ELF-1 (cell line): ENCODE measurements at places on chromosomes 7 and 10.

DNA sequence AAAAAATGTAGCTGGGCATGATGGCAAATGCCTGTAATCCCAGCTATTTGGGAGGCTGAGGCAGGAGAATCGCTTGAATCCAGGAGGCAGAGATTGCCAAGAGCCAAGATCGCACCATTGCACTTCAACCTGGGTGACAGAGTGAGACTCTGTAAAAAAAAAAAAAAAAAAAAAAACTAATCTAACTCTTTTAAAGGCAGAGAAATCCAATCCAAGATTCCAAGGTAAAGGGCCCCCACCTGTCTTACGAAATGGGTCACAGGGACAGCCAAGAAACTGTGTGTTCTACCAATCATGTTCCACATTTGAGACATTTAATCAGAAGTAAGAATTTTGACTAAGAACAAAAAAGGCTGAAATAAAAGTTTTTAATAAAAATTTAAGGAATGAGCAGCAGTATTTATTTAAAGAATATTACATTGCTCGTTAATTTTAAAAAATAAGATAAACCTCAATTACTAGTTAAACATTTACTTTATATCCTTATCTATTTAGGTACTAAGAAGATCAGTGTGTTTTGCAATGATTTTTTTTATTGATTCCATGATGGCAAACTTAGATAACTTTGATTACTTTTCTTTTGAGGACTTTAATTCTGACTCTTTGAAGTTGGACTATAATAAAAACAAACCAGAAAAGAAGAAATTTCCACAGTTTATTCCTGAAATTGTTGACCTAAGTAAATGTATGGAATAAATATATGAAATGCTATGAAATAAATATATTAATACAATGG lies 6.7 kb upstream of the OAT start:
- no peak for DNase-seq

GRCh38 chr7:40354711-40355110 lies 219.9 kb downstream of the SUGCT start:
- DNase-seq, result no peak

DNA sequence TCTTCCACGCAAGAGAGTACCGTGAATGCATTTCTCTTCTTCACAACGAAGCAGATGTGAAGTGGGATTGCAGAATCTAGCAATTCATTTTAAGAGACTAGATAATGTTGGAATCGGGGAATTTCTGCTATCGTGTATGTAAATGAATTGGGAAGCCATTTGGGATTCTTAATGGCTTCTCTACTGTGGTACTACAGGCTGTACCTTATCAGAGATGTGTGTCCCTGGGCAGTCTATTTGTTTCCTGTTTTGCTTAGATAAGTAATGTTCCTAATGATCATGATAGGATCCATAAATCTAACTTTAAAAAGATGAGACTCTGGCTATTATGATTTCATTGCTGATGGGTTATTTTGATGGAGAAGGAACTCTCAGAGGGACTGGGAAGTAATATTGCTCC lies 320.6 kb downstream of the REEP3 start:
- no peak for DNase-seq

- DNase-seq, result no peak
Observed at GRCh38 chr7:69640216-69640615, 41.9 kb downstream of the AUTS2 start.

- no peak for DNase-seq
Observed at GRCh38 chr10:132784866-132785722, 853 bp downstream of the NKX6-2 start.

GRCh38 chr7:32061346-32061745 lies 8.9 kb downstream of the PDE1C start:
- no peak for DNase-seq

DNA sequence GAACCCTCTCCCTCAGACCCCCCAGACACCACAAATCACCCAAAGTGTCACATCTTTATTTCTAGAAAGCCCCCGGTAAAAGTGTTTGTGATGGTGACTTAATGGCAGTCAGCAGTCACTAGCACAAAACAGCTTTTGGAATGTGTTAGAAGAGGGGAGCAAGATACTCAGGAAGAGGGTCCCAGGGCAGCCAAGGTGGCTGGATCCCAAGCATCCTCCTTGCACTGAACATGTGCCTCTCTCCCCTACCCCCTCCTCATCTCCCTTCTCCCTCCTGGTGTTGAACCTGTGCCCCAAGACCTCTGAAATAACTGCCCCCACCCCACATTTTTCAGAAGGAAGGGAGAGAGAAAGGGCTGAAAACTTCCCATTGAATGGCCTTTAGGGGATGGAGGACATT lies 37.8 kb upstream of the MXI1 start:
- no peak for DNase-seq

GRCh38 chr10:75418293-75418692 lies 13.1 kb upstream of the LRMDA start:
- no peak for DNase-seq

DNA sequence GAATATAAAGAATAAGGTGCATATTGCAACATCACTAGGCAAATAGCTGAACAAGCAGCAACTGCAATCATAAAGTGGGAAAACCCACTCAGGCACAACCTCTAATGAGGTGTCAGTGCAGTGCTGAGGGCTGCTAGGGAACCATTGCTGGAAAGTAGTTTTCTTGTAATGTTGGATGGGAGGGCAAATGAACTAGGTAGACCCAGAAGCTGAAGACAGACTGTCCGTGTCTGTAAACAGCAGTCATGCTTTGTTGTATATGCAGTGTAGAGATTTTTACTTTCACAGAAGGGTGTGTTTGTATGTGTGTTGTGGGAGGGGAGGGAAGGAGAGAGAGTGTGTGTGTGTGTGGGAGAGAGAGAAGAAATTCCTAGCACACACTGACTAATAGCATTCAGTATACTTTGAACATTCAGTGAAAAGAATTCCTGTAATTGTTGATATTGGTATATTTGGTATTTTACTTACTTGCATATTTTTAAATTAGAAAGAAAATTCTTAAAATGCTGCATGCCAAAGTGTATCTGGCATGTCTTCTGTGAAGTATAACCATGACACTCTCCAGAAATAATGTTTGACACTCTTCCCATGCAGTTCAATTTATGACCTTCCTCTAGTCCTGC lies 28.8 kb downstream of the ITGB8 start:
- no peak for DNase-seq

GRCh38 chr10:17335065-17335464 lies 107.0 kb downstream of the VIM start:
- no peak for DNase-seq

DNA sequence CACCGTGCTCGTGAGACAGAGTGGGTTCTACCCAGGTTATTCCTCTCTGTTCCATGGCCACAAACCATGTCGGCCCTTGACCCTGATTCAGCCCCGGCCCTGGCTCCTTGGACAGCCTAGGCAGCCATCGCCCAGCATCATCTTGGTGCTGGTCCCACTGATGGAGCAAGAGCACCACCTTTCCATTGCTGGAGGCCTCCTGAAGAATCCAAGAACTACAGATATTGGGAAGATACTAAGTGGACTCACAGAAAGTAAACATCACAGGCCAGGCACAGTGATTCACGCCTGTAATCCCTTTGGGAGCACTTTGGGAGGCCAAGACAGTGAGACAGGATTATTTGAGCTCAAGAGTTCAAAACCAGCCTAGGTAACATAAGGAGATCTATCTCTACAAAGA lies 125.1 kb downstream of the NT5C2 start:
- no peak for DNase-seq

- peak; percentile 84 for DNase-seq
Observed at GRCh38 chr10:100519311-100520051, at the start of gene SEC31B. Gene SEC31B (minus strand): TSS chr10:100519861. CDS start chr10:100516952, 2,909 bp downstream.

- no peak for DNase-seq
Observed at GRCh38 chr10:47179291-47179647, 120.7 kb upstream of the GDF10 start.

GRCh38 chr10:5730766-5731165 lies 46.1 kb downstream of the TASOR2 start:
- DNase-seq, result no peak

DNA sequence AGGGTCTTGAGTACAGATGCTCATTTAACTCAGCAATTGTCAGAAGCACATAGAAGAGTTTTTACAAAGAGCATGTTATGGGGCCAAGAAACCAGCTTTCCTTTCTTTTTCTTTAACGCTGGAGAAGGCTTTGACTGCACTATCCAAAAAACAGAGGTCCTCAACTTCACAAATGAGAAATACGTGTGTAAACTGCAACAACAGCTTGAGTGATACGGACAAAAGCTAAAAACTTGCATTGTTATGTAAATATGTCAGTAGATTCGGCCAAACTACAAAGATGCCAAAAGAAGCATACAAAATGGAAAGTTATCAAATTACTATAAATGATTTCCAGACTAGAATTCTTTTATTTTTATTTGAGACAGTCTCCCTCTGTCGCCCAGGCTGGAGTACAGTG lies 62.4 kb upstream of the C10orf90 start:
- DNase-seq, result no peak

- DNase-seq, result no peak
Observed at GRCh38 chr7:117227091-117227490, 95.8 kb downstream of the WNT2 start.

GRCh38 chr7:95045236-95045923 lies 138.0 kb downstream of the PPP1R9A start:
- peak; percentile 7 for DNase-seq

- no peak for DNase-seq
Observed at GRCh38 chr7:46150202-46150601, 229.1 kb upstream of the IGFBP3 start.

DNA sequence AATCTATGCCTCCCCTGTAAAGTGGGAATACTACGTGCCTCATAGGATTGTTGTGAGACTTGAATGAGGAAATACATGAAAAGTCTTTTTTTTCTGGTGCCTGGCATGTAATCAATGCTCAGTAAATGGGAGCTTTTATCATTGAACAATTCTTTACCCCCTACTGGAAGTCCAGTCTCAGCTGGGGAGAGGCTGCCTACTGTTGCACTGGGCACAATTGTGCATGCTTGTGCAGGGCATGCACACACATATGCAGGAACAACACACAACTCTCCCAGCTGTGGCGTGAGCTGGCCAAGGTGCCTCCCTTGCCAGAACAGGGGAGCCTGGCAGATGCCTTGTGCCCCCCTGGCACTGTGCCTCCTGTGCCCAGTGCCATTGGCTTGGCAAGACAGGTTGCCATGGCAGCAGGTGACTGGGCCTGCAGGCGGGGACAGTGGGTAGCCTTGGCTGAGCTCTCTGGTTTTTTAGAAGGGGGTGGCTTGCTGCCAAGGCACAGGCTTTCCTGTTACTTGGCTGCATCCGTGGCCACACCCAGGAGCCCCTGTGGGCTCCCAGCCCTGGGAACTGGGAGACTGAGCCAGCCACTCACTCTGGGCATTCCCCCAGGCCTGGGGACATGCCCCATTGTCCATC lies 16.1 kb upstream of the PALD1 start:
- no peak for DNase-seq

- DNase-seq, result peak; percentile 54
Observed at GRCh38 chr10:97498841-97499560, at the start of gene UBTD1. Gene UBTD1 (plus strand): TSS chr10:97498924. CDS start chr10:97499204, 280 bp downstream.

DNA sequence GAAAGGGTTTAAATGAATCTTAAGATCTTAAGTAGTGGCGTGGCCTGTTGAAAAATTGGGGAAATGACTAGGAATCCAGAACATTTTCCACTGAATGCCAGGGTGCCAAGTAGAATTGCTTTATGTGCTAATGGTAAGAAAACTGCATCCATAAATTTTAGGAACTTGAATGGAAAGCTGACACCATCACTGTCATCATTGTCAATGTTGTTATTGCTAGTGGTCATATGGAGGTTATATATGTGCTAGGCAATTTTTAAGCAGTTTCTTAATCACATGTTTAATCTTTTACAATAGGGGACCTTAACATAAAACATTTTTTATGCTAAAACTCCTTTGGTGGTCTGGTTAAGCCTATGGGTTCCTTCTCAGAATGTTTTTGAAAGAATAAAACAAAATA lies 13.1 kb downstream of the MARCHF5 start:
- DNase-seq, result no peak

GRCh38 chr7:124649397-124650014 lies 116.1 kb downstream of the GPR37 start:
- DNase-seq, result no peak

DNA sequence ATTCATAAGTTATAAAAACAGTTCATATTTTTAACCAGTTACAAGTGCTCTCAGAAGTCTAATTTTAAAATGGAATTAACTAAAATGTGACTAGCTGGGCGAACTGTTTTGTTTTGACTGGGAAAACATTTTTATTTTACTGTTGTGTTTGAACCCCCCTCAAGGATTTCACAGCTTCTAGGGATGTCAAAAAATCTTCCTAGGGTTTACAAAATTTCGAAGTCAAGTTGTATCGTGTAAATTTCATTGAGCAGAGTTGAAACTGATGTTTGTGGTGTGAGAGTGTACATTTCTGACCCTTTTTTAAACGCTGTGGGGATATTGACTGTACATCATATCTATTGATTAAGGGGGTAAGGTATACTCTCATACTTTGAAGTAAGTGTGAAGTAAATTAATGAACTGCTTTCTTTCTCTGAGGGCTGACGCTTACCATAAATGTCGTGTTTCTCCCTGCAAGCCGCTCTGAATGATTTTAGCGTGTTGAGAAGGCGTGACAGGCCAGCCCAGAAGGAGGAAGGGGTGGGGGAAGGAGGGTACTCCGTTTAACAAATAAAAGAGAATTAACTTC lies 1.8 kb upstream of the SP8 start:
- DNase-seq, result no peak

GRCh38 chr7:55438757-55439525 lies 73.8 kb downstream of the LANCL2 start:
- no peak for DNase-seq

DNA sequence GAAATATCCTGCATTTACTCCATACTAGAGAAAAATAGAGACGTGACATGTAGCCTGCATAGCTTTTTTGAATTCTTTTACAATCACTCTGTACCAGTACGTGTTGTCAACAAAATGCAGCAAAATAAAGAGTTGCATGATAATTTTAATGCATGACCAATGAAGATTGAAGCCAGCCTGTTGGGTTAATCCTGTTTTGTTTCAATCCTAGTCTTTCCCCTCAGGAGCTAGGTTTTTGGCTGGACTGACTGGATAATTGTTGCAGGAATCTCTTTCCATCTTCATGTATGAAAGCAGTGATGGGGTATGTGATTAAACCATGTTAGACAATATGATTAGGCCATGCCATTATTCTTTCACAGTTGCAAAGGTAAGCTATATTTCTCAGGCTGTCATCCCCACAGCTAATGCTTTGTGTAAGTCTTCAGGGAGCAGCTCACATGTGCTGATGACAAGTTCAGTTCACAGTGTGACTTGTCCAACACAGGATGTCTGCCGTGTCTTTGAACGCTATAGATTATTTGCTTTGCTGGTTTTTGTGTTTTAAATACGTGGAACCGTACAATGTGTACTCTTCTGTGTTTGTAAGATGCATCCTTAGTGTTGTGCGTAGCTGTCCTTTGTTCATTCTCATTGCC lies 24.4 kb downstream of the PAPSS2 start:
- DNase-seq, result no peak

DNA sequence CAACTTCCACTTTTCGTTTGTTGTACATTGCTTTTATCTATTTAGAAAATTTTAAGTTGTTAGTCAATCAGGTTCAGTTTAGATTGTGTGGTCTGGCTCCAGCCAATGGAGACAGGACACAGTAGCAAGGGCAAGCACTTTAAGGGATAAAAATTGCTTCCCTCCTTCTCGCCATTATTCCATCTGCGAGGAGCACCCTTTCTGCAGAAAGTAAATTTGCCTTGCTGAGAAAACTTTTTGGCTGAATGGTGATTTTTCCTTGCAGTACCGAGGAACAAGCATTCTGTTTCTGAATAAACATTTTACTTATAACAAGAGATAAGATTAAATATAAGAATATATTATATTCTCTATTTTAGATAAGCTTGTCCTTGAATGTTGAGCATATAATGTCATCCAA lies 34.5 kb downstream of the VIM start:
- DNase-seq, result no peak
